ENCODE measurements at places on chromosomes 2 and 18.

- DNase-seq, result no peak
Measured at GRCh38 chr2:190838492-190838910, 42.1 kb upstream of the GLS start.

DNA sequence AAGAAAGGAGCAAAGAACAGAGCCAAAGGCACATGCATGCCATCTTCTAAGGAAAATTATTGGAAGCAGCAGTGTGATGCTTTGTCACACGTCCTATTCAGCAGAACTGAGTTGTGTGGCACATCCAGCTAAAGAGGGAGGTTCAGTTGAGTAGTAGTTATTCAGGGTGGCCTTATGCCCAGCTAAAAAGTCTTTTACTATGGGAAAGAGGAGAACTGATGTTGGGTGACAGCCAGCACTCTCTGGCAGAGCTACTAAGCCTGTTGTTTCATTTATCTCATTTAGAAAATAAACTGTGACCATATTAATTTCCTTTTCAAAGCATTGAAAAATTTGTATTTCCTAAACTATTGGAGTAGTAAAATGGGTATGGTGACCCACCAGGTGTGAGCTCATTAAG, 18.5 kb downstream of the ITGA6 start:
- no peak for DNase-seq

DNA sequence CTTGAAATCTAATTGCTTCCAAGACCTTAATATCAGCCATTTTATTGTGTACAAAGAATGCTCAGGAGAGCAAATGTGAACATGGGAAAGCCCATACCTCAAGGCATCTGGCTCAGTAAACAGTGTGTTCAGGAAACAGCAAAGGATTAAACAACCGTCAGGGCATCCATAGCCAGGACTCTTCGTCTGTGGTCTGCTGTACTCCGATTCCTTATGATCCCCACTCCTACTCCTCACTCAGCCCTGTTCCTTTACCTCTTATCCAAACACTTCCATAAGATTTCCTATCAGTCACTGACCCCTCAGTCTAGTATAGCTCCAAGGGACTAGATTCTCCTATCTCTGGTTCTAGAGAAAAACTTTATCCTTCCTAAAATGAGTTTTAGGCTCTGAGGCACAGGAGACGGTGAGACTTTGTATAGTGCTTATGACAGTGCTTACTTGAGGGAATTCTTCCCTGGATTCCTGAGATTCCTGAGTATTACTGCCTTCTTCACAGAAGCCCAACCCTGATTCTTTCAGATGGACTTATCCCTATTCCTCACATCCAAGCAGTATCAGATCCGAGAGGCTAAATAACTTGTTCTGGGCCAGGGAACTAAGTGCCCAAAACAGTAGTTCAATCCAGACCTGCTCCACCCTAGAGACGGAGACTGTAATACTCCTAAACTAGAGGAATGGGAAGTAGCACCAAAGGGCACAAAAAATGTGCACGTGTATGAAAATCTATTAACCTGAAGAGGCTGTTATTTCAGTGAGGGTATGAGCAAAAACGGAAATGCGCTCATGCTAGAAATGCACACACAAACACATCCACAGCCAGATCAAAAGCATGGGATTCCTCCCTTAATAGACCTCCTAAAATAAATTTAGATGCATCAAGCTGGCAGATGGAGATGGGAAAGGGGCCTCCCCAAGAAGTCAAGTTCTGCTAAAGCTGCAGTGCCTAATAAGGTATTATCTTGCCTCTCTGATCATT, 42.1 kb upstream of the SIGLEC15 start:
- no peak for DNase-seq

DNA sequence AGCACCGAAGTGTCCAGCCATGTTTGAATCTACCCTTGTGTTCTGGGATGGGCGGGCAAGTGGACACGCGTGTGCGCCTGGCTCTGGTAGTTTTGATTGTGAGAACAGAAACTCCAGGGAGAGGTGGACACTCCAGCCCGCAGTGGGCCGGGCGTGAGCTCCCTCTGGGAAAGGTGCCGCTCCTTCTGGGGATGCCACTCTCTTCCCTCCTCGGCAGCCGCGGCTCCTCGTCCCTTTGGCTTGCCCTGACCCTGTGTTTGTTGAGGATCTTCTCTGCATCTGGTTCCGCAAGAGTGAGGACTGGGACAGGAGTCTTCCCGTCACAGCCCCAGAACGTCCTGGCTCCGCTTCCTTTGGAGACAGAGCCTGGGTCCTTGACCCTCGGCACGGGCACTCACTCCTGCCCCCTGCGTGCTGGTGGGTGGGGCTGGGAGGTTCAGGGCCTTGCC, 1.3 kb downstream of the CTDP1 start:
- DNase-seq, result no peak

GRCh38 chr18:24197412-24197811, 58.5 kb downstream of the CABYR start:
- no peak for DNase-seq

DNA sequence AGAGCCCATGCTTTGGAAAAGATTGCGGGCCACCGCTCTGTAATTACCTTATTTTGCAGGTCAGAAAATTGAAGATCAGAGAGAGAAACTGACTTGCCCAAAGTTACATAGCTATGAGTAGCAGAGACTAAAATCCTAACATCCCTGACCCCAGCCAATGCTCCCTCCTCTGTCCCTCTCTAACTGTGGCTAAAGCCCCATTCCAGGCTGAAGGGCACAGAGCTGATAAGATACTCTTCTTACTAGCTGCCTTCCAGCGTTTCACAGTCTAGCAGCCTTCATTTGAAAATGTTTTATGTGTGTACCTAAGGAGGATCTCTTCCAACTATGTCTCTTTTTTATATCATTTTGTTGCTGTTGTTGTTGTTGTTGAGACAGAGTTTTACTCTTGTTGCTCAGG, 81.4 kb upstream of the LRATD1 start:
- DNase-seq, result no peak

GRCh38 chr18:26868968-26869586, 3.6 kb upstream of the AQP4 start:
- no peak for DNase-seq

DNA sequence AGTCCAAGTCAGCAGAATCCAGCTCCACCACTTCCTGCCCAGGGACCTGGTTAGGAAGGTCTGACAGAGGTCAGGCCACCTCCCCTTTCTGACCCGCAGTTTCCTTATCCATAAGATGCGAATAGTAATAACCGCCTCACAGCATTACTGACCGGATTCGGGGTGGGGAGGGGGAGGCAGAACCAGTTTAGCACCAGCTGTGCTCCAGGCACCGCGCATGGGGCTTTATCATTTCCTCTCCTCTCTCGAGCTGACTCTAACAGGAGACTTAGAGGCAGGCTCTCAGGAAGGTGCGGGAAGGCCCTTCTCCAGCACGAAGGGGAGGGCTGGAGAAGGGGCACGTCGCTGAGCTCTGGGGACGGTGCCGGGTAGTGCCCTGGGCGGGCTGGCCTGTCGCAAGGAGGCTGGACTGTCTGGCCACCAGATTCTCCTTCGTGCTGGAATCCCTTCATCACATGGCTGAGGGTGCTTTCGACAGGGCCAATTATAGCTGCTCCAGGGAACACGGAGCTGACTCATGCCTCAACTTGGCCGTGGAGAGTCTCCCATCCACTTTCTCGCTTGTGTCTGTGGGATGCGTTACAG, 5.7 kb downstream of the EHD3 start:
- no peak for DNase-seq

GRCh38 chr18:45576931-45577330, 38.3 kb upstream of the SLC14A2 start:
- DNase-seq, result no peak

DNA sequence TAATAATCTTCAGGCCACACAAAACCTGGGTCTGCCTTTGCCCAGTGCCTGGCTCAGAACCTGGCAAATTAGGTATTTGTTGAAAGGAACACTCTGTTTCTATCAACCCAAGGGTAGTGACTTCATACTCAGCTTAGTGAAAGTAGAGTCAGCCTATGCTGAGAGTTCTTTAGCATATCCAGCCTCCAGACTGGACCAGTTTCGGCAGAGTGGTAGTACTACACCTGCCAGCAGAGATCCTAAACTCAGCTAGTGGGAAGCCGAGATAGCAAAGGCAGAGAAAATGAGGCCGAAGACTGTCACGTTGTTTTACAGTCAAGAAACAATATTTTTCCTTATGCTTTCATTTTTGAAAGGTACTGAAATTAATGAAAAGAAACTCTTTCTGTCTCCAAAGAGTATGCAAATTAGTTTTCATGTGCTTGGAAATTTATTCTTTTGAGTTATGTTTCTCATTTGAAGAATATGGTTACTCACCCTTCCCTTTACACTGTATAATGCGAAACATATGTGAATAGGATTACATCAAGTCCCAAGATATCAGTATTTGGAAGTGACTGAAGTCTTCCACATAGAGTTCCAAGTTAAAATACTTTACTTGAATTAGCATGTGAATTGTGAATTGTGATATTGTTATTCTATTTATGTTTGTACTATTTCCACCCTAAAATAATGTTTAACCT, 52.2 kb upstream of the UGP2 start:
- no peak for DNase-seq

GRCh38 chr2:26612522-26613240, 28.5 kb downstream of the CIB4 start:
- no peak for DNase-seq

DNA sequence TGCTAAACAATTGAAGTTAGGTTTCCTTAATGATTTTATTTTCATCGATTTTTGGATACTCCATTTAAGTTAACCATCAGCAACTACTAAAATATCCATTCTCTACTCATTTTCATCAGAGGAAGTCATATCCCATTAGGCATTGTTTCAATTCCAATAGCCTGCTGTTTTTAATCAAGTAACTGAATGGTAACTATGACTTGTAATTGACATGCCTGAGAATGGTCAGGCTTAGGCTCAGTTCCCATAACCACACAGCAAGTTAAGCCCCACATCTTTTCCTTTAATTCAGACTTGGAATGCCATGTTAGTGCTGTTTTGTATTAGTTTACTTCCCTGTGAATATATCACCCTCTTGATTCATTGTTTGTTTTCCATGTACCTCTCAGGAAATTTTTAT, 398.8 kb downstream of the ARHGAP15 start:
- DNase-seq, result no peak

GRCh38 chr2:8018956-8019355, 662.9 kb upstream of the ID2 start:
- no peak for DNase-seq

Data from stimulated activated CD4-positive, alpha-beta T cell treated with anti-CD3 and anti-CD28 coated beads, TNF-alpha, amount 100 ng/mL, for 1 hour (primary cell).